DND-41 (cell line): ENCODE measurements at places on chromosomes 16 and 17.

- no peak for DNase-seq
Observed at GRCh38 chr17:29049541-29050145, 6.7 kb downstream of the PIPOX start.

DNA sequence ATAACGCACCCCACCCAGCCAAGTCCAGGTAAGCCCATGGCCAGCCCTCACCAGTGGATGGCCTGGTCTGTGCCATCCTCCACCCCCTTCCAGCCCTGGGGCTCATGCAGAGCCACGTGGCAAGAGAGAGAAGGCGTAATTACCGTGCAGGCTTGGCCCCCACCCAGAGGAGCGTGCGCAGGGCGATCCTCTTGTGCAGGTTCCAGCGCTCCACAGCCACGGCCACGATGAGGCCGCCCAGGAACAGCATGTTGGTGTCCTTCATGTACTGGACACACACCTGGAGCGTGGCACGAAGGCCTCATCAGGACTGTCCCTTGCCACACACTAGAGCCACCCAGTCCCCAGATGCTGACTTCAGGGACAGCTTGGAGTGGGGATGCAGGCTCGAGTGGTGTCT is 6.7 kb downstream of the SLC13A5 start:
- DNase-seq, result no peak

- DNase-seq, result no peak
Observed at GRCh38 chr16:91484-91883, 13.5 kb downstream of the MPG start.

- no peak for DNase-seq
Observed at GRCh38 chr16:56327929-56328258, 97.5 kb downstream of the AMFR start.

DNA sequence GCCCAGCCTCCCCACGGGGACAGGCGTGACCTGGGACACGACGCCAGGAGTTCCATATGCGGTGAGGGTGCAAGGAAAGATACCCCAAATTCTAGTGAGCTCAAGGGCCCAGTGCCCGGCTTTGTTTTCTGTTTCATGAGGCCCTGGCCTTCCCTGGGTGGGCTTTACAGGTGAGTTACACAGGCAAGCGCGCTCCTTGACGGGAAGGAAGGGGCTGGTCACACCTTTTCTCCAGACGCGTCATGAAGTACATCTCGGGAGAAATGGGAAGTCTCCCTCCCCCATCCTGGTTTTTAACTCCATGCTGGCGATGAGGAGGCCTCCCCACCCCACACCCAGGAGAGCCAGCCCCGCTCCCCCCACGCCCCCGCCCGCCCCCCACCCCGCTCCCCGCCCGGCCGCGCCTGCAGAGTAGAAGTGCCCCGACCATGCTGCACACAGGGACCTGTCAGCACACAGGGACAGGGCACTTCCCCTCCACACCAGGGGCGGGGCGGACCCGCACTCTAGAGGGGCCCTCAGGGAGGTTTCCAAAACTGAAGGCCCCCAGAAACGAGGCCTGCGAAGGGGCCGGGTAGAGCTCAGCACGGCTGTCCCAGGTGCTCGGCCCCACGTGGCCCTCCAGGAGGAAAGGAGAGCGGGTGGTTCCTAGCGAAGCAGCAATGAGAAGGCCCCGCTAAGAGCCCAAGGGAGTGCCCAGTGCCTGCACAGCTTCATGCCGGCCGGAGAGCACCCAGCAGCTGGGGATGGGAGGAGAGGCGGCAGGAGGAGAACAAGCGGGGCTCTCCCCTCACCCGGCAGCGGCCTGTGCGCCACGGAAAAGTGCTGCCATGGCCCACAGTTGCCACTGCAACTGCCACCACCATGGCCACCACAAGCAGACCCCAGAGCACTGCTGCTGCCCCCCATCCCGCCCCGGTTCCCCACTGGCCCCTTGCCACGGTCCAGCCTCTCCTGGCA is 7.7 kb downstream of the CYB561 start:
- no peak for DNase-seq
